CD4-positive, alpha-beta T cell treated with Interferon gamma for 1 hour (primary cell): ENCODE measurements at places on chromosomes 1 and 21.
A peak's percentile ranks its signal among the peaks of the same experiment; 100 is the strongest.

DNA sequence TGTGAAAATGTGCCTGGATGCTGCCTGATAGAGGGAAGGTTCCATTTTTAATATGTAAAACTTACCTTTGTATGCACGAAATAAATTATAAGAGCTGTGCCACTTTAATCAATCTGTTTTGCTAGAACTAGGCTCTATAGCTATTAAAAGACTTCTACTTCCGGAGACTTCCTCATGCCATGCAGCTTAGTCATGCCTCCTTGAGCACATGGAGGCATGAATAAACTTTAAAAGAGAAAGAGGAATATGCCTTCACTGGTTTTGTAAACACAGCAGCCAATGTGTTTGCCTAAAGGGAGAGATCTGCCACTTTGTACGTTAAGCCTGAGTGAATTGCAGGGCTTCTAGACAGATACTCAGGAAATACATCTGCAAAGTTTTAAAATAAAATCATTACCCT lies 604.6 kb downstream of the LRRIQ3 start:
- DNase-seq = no peak

GRCh38 chr1:175278734-175279116 lies 86.1 kb upstream of the KIAA0040 start:
- DNase-seq = no peak

- no peak for DNase-seq
These were observed 90.5 kb downstream of the TRABD2B start for GRCh38 chr1:47906527-47907176.

GRCh38 chr1:196305216-196305615 lies 303.0 kb downstream of the KCNT2 start:
- no peak for DNase-seq

DNA sequence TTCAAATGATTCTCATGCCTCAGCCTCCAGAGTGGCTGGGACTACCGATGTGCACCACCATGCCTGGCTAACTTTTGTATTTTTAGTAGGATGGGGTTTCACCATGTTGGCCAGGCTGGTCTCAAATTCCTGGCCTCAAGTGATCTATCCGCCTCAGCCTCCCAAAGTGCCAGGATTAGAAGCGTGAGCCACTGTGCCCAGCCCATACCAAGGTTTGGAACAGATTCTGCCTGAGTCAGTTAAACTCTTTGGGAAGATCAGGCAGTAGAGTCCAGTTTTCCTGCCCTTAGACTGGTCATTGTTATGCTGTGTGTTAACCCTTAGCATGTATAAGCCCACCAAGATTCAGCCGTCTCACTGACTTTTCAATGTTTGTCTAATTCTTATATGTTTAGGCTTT lies 48.3 kb upstream of the LYPLAL1 start:
- no peak for DNase-seq

DNA sequence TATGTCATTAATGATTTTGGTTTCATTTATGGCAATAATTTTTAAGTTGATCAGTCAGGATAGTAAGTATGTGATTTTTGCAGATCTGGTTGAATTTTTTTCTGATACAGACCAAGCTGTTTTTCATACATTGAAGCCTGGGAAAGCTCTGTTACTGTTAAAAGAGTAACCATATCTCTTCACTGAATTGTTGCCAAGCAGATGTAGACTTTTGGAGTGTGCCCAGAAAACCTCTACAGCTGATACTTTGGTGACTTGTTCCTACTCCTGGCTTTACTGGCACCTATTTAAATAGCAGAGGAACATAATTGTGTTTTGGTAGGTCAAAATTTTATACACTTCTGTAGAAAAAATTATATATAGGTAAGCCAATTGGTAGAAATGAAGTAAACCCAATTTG lies 49.4 kb downstream of the NFIA start:
- DNase-seq = no peak

- DNase-seq = no peak
These were observed 2.2 kb downstream of the RALGPS2 start for GRCh38 chr1:178727014-178727895.

GRCh38 chr21:17853393-17854275 lies 34.5 kb upstream of the C21orf91 start:
- DNase-seq = no peak

DNA sequence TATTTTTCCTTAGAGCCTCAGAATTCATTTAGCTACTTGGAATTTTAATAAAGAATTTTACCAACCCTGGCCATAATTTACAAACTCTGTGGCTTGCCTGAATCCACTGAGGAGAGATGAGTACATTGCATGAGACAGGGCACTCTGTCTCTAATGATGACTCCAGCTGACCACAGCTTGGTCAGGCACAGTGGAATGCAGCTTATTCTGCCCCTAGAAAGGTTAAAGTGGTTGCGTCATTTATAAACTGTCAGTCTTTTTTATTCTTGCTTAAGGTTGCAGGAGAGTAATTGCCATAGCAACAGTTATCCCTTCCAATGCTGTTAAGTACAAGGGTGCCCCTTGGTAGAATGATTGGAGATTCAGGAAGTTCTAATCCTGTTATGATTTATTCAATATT lies 28.3 kb downstream of the PDE4B start:
- no peak for DNase-seq

- no peak for DNase-seq
These were observed 87.6 kb downstream of the GFI1 start for GRCh38 chr1:92399076-92399475.

- DNase-seq = no peak
These were observed 971.0 kb downstream of the AMY1C start for GRCh38 chr1:104720741-104721140.

GRCh38 chr1:8525216-8525557 lies 207.3 kb downstream of the SLC45A1 start:
- DNase-seq = peak; percentile 28

DNA sequence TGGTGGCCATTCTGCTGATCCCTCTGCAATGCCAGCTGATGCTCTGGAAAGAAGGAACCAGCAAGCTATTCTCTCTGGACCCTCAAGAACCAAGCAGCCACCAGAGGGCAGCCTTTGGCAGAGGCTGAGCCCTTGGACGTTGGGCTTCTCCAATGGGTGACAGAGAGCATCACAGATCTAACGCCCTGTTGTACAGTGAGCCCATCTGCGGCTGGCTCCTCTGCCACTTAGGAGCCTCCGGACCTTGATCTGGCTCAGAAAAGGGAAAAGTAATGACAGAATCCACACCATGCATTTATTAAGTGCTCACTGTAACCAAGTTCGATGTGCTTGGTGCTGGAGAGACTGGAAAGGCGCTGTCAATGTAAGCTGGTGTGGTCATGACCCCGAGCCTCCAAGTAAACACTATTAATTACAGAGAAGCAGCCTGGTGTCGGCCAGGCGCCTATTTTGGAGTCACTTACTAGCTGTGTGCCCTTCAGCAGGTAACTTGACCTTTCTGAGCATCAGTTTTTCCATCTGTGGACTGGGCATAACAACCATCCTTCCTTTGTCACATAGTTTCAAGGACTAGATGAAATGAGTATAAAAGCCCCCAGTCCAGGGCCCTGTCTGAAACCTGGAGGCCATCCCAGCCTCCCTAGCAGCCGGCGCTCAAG lies 34.9 kb downstream of the ECE1 start:
- peak; percentile 79 for DNase-seq

DNA sequence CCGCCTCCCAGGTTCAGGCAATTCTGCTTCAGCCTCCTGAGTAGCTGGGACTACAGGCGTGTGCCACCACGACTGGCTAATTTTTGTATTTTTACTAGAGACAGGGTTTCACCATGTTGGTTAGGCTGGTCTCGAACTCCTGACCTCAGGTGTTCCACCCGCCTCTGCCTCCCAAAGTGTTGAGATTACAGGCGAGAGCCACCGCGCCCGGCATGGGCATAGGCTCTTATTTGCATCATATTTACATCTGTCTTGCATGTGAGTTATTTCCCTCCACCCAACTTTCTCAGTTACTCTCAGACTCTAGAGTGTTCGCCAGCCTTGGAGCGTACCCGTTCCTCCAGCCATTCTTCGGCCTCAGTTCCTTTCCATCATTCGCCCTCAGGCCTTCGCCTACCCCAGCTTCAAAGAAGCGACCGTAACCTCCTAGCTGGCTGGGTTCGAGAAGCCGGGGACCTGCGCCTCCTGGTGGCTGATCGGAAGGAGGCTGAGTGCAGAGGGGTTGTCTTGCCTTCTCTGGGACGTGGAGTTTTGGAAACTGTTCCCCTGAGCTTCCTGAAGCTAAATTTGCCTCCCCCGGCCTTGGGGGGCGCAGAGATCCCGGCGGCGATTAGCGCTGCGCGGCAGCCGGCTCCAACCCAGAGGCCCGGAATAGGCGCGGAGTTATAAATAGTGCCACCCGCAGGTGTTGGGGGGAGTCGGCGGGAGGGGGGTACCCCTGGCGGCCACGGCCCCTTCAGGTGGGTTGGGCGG lies 3.6 kb upstream of the ZBTB7B start:
- peak; percentile 72 for DNase-seq

GRCh38 chr1:34617321-34618118 lies 137.3 kb upstream of the GJB5 start:
- no peak for DNase-seq

- no peak for DNase-seq
These were observed 6.2 kb downstream of the WDR64 start for GRCh38 chr1:241658081-241658793.

- DNase-seq = peak; percentile 18
These were observed at the start of gene RGL1 for GRCh38 chr1:183804916-183805841. TSS of gene RGL1 (plus strand) at chr1:183805120. CDS start at chr1:183805298, 178 bp downstream.

- no peak for DNase-seq
These were observed 12.9 kb upstream of the MPC2 start for GRCh38 chr1:167949785-167950184.

DNA sequence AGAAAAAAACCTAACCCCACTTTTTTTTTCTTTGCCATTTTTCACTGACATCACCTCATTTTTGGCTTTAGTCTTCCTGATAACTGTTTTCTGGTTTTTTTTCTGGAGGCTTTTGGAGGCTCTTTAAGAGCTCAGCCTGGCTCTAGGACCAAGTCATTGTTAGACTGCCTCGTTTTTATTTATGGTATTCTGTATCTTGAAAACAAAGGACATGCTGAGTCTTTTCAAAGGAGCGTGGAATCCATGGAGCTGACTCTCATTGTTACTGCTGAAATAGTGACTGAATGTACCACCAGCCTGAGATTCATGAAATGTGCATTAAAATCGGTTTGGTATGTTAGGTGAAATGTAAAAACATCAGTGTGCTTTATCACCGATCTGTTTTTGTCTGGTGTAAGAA lies 28.0 kb downstream of the RASAL2 start:
- no peak for DNase-seq

- no peak for DNase-seq
These were observed 40.4 kb upstream of the LRRN2 start for GRCh38 chr1:204725821-204726448.

DNA sequence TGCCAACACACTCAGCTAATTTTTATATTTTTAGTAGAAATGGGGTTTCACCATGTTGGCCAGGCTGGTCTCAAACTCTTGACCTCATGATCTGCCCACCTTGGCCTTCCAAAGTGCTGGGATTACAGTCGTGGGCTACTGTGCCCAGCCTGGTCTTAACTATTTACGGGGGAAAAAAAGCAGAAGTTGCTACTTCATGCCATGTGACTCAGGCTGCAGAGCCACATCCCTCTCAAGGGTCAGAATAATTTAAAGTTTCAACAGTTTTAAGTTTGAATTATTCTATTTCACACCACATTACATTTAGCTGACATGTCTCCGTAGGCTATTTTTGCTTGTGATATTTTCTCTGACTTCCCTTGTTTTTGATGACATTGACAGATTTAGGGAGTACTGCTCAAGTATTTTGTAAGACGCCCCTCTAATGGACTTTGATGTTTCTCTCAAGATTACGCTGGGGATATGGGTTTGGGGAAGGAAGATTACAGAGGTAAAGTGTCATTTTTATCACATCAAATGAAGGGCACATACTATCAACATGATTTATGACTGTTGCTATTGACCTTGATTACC lies 14.6 kb upstream of the AGBL4 start:
- no peak for DNase-seq

GRCh38 chr1:100517515-100517914 lies 20.4 kb upstream of the GPR88 start:
- DNase-seq = no peak

GRCh38 chr1:150545486-150546032 lies 3.6 kb upstream of the ADAMTSL4 start:
- no peak for DNase-seq

GRCh38 chr21:25509862-25510261 lies 97.4 kb downstream of the MRPL39 start:
- no peak for DNase-seq

DNA sequence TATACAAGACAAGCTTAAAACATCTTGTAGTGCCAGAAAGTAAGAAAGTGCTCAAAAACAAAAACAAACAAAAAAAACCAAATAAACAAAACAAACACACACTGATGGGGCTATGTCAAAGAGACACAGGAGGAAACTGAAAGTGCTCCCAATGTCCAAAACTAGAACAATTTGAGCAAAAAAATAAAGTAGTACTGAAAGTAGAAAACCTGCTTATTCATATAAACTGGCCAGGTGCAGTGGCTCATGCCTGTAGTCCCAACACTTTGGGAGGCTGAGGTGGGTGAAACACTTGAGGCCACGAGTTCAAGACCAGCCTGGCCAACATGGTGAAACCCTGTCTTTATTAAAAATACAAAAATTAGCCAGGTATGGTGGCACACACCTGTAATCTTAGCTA lies 129.9 kb downstream of the GLUL start:
- no peak for DNase-seq

DNA sequence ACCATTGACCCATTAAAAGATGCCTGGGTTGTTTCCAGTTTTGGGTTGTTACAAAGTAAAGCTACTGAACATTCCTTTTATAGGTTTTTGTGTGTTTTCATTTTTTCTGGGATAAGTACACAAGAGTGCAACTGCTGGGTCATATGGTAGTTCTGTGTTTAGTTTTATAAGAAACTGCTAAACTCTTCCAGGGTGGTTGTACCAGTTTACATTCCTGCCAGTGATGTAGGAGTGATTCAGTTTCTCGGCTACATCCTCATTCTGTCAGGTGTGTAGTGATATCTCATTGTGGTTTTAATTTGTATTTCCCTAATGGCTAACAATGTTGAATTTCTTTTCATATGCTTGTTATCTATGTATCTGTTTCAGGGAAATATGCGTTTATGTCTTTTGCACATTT lies 58.5 kb upstream of the DNAJC6 start:
- DNase-seq = no peak

GRCh38 chr1:117173006-117173405 lies 37.7 kb downstream of the VTCN1 start:
- no peak for DNase-seq

DNA sequence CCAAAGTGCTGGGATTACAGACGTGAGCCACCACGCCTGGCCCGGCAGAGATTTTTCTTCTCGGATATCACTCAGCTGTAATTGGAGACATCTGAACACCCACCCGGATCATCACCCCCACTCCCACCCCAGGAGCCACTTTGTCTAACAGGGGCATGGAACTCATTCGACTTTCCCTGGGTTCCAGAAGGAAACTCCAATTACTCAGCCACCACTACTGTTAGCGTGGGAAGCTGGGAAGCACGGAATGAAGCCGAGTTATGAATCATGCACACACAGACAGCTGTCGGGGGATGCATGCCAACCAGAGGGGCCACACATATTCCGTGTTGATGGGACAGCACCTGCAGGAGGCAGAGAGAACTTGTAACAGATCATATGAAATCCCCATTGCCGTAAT lies 85.2 kb downstream of the HLCS start:
- no peak for DNase-seq

GRCh38 chr1:43908226-43908625 lies 25.4 kb upstream of the ARTN start:
- DNase-seq = no peak

- no peak for DNase-seq
These were observed 27.4 kb downstream of the POFUT2 start for GRCh38 chr21:45260191-45260825.

GRCh38 chr1:79371802-79372201 lies 365.3 kb upstream of the ADGRL4 start:
- no peak for DNase-seq

- DNase-seq = no peak
These were observed 5.1 kb downstream of the ST6GALNAC3 start for GRCh38 chr1:76079475-76080227.
